Stimulated activated CD8-positive, alpha-beta memory T cell treated with anti-CD3 and anti-CD28 coated beads, Interleukin-4, amount 100 ng/mL, for 1 hour (primary cell): ENCODE measurements at places on chromosomes 12 and 14.

GRCh38 chr12:23204933-23205778 lies 580.2 kb downstream of the ETNK1 start:
- DNase-seq = no peak

DNA sequence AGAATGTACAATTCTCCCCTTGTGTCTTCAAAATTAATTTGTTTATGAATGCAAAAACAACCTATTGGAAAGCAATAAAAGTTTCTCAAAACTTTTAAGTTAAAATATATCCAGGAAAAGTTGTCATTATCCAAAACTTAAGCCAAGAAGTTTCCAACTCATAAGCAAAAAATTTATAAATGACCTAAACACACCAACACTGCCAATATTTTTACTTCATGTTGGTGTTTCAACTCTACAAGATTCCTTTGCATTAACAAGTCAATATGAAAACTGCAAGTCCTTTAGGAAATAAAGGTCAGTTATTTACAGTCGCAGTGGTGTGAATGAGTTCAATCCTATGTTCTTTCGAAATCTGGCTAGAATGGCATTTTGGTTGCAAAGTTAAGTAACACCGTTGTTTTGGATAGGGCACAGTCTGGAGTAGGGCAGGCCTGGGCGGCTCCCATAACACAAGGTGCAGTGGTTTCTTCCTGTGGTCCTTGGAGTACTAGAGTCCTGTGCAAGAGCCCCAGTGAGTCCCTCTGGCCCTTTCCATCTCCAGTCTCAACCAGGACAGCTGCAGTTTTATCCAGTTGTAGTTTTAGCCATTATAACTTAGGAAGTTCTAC lies 151.4 kb downstream of the MED13L start:
- no peak for DNase-seq

DNA sequence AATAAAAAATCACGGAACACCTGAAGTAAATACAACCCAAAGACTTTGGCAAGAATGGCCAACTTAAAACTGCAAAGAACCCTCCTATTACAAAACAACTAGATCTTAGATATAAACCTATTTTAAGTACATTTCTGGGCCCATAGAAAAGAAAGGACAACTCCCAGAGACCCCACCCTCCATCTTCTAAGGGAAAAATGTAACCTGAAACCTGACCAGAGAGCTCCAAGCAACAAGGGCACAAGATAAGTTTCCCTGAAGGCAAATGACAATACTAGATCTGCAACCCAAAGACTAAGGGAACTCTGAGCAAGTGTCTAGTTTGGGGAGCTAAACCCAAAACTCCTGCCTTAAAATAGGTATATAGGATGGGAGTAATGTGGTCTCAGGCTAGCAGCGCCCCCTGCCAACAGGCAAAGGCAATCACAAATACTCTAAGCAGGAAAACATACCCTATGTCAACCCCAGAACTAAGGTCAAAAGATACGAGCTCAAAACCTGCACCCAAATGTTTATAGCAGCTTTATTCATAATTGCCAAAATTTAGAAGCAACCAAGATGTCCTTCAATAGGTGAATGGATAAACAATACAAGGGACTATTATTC lies 218.9 kb downstream of the ITPR2 start:
- no peak for DNase-seq

DNA sequence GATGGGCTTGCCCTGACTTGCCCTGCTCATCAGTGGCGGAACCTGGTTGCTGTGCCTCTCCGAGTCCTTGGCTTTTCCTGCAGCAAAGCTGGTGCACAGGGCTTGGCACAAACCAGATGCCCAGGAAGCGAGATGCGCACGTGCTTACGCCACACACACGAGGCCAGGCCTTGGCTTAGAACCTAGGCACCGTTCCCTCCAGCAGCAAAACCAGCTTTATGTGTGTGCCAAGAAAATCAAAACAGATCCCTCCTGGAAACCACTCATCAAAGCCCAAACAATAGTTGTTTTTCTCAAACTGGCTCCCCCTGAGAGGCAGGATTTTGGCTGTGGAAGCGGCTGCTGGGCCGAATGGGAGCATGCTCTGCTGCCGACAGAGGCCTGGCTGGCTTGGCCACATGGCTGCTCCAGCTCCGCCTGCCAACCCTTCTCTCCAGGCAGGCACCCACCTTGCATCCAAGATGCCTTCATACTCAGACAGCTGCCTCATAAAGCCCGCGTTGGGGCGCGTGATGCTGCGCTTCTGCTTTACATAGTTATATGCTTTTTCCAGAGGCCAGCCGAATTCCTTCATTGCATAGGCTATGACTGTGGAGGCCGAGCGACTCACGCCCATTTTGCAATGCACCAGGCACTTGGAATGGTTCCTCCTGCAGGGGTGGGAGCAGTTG lies 58.7 kb downstream of the SSH1 start:
- no peak for DNase-seq

DNA sequence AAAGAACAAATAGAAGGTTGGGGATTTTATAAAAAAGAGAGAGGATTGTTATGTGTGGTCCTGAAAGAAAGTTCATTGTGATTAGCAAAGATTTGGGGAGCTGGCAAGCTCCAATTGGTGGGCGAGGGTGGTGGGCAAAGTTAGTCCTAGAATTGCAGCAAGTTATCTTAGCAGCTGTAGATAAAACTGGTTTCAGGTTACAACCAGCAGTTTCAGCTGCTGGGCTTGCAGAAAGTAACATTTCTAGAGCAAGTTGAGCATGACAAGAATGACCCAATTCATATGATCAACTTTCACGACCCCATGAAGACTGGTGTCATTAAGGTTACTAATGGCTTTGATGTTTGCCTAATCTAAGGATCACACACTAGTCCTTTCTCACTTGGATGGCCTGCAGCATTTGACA lies 177.9 kb upstream of the NUDT4 start:
- no peak for DNase-seq

GRCh38 chr12:104680070-104680469 lies 223.3 kb downstream of the CHST11 start:
- DNase-seq = no peak

DNA sequence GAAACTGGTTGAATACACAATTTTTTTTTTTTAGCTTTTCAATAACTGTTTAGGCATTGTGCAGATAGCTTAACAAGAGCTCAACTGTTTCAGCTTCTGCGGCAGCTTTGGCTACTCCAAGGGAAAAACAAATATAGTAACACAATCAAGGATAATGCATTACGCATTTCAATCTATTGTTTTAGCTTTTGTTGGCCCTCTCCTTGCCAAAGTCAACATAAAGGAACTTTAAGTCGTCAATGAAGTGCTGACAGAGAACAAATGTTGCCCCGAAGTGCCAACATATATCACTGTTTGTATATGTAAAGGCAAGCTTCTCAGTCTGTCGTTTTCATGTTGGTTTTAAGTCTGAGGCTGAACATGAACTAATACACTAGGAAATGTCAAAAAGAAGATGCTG lies 1087.4 kb upstream of the FLRT2 start:
- DNase-seq = no peak

DNA sequence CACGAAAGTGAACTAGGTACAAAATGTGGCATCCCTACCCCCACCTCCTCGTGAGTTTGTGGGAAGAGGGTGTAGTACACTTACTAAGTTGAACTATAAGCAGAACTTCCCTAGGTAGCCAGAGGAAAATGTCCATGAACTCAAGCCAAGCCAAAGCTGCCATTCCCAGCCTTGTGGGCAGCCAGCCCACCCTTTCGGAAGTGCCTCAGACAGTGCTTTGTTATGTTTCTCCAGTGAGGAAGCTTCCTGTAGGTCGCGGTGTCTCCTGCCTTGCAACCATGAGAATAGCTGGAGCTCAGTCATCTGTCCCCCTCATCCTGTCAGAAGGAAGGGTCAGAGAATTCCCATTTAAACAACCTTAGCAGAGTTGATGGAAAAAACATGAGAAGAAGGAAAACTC lies 266.9 kb downstream of the DUSP6 start:
- no peak for DNase-seq

DNA sequence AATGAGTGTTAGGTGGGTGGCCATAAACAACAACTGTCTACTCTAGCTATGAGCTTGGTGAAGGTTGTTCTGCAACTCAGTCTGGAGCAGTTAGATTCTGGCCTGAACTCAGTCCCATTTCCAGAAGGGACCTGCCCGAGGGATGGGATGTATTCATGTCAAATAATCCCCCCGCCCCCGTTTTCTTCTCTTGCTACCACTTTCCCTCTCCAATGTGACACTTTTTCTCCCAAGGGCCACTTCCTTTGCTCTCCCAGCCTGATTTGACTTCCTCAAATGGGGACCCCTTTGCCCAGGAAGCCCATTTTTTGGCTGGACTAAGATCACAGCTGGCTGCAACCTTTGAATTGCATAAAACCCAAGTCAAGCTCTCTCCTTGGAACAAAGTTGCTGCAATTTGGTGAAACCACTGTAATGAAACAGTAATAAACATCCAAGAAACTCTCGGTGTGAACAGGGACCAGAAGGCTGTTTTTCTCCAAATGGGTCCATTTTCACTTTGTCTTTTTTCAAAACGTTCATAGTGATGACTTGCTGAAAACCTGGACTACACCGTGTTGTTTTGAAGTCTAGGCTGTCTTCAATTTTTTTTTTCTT lies 137.2 kb upstream of the GSC start:
- no peak for DNase-seq
